ENCODE measurements at places on chromosomes 6 and 20. TPM values are rescaled to one million over a fixed set of nuclear protein-coding genes. Genes with fewer than 3 reads are reported as not detected.

GRCh38 chr6:137013738-137014602 lies 30.8 kb downstream of the IL20RA start:
- no peak for DNase-seq

DNA sequence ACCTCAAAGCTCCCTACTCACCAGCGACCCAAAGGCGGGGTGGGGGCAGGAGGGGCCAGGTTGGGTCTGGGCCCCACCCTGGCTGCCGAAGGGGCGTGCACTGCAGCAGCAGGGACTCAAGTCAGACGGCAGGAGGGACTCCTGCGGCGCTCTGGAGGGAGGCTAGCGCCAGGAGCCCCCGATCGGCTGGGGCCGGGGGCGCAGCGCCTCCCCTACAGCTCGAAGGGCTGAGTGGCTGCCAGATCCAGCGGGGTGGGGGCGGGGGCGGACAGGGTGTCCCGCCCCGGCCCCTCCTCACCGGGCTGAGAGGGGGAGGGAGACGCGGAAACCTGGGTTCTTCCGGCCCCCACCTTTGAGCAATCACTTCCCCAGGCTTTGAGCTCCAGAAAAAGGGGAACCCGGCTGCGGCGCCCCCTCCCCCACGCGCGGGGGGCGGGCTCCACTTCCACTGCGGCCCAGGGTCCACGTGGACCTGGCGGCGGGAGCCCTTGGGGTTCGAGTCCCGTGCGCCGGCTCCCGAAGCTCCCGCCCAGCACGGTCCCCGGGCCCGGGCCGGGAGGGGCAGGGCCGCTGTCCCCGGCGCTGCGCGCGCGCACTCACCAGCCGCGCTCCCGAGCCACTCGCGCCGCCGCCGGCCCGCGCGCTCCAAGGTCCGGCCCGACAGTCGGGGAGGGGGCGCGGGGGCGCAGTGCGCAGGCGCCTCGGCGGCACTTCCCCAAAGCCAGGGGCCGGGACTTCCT lies at the start of gene RGS19:
RGS19 (minus strand) TSS at position 246 of the 740 bp plus-strand sequence. CDS start 2,632 bp downstream, outside the sequence.
- DNase-seq = no peak

DNA sequence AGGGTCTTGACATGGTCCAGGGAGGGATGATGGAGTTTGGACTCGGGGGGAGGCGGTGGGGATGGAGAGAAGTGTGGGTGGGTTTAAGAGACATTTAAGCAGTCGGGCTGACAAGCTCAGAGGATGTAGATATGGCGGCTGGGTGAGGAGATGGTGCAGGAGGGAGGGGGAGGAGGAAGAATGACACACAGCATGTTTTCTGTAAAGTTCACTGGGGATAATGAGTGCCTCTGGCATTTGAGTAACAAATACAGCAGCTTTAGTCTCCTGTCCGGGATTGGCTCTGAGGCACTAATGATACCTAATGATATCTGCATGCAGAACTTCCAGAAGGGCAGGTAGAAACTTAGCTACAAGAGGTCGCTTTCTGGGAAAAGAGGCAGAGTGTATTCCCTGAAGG lies 107.8 kb downstream of the DHX35 start:
- DNase-seq = no peak

GRCh38 chr6:125804264-125804663 lies 13.5 kb downstream of the NCOA7 start:
- no peak for DNase-seq

GRCh38 chr6:16409531-16410441 lies 171.4 kb downstream of the GMPR start:
- peak; percentile 94 for DNase-seq

GRCh38 chr6:7684076-7684475 lies 41.8 kb upstream of the BMP6 start:
- DNase-seq = peak; percentile 50

DNA sequence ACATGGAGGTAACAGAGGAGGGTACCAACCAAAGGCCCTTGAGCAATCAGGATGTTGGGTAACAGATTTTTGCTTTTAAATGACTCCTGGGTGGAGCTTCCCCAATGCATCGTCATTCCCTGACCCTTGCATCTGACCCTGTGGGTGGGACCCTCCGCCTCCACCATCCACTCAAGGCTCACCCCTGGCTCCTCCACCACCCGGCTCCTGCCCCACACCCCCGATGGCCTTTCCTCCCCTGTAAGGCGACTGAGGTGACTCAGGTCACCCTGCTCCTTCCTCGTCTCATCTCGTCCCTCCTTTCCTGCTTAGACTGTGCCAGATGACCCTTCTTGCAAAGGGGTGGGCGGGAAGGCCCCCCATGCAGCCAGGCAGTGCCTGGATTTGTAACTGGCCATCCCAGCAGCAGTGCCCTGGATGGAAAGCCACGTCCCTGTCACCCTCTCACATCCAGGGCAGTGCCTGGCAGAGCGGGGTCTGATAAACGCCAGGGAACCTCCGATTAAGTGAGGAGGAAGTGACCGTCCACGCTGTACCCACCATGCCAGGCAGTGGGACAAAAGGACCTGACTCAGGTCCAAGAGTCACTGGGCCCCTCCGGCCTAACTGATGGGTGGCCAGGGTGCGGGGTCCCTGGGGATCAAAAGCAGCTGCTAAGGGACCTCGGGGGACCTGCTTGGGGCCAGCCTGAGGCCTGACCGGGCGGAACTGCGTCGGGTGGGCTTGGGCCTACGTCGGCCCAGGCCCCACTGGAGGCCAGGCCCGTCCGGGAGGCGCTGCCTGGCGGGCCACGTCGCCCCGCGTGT lies 624 bp upstream of the NPEPL1 start:
- no peak for DNase-seq

DNA sequence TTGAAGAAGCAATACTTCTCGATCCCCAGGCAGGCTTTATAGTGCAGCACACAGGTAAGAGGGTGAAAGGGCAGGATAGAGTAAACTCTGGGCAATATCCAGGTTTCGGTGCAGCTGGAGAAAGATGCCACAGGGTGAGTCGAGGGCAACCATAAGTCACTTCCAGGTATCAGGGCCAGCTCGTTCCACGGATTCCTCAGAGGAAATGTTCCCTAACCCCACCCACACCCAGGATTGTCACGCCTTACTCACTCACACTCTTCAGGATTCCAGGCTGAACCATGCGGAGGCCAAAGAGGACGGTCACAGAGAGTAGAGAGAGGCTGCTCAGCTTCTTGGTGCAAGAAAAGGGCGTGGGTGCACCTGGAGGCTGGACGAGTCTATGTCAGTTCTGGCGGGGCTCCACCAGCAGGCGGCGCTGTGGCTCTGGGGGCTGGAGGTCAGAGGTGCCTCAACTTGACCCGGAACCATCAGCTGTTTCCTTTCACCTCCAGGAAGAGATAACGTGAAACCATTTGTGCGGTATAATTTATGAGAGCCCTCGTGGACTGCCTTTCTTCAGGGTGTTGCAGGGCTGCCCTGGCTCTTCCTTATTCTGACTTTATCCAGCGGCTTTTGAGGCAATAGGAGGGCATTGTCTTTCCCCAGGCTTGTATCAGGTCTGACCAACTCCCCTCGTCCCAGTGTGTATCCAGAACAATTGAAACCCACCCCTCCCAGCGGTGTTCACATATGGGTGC lies 14.5 kb upstream of the WFDC12 start:
- no peak for DNase-seq

DNA sequence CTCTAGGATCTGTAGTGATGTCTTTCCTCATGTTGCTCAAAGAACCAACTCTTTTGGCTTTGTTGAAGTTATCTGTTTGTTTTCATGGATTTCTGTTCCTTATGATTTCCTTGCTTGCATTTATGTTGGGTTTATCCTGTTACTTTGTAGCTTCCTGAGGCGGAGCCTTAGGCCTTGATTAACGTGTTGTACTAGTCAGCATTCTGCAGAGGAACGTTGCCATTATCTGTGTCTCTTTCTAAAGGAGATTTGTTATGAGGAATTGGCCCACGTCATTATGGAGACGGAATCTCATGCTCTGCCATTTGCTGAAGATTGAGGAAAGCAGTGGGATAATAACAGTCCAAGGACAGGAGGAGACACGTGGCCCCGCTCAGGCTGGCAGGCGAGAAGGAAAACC lies 29.9 kb downstream of the UCKL1 start:
- DNase-seq = no peak

The SLC17A1 gene
- total RNA-seq = not detected

The SEL1L2 gene
- total RNA-seq = not detected

The CDSN gene
- total RNA-seq = not detected

The PTPRT gene
- not detected for total RNA-seq

GRCh38 chr6:168388641-168389633 lies 52.0 kb upstream of the SMOC2 start:
- DNase-seq = no peak

DNA sequence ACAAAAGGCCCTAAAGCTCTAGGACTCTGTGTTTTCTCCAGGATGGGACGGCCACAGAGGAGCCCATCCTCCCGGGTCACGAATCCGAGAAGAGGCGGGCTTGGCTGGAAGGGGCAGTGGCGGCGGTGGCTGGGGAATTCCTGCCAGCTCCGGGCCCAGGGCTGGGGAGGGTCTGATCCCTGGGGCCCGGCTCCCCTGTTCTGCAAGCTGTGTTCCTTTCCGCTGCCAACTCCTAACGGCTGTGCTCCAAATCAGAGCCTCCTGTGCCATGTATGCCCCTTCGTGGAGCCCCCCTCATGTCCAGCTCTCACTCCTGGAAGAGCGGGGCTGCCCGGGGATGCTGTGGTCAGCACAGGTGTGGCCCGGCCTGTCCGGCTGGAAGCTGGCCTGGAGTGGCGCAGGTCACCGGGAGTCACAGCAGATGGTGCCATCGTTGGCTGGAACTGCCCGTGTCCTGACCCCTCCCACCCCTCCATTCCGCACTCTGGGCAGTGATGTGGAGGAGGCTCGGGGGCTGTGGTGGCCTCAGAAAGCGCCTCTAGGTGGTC lies 88.2 kb upstream of the MPC1 start:
- no peak for DNase-seq

The SLC35B3 gene
- 13.2 TPM for total RNA-seq

- no peak for DNase-seq
These were observed 111.5 kb downstream of the TMEM242 start for GRCh38 chr6:157211603-157212455.

DNA sequence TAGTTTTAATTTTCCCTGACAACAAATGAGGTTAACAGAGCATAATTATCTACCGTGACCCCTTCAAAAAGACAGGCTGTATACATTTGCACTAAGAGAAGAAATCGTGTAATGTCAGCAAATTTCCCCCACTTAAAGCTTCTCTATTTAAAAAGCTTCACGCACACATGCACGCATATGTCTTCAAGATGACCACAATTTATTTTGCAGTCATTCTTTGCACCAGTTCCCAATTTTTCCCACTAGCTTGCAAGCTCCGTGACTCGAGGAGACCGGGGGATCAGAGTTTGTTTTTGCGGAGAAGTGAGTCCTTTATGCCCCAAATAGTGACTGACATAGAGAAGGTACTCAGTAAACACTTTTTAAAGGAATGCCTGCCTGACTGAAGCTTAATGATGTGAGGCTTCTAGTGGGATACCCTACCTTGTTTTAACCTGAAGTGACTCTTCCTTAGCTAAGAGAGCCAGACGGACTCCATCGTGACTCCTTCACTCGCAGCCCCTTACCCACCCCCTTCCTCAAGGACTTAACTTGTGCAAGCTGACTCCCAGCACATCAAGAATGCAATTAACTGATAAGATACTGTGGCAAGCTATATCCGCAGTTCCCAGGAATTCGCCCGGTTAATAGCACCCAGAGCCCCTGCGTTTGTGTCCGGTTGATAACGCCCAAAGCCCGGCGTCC lies 9.3 kb upstream of the NQO2 start:
- no peak for DNase-seq

The PAX1 gene
- not detected for total RNA-seq
